NCI-H1930 (cell line): ENCODE measurements at places on chromosomes 7 and 10.

- no peak for DNase-seq
Measured at GRCh38 chr10:49279015-49279880, 19.7 kb upstream of the C10orf71 start.

DNA sequence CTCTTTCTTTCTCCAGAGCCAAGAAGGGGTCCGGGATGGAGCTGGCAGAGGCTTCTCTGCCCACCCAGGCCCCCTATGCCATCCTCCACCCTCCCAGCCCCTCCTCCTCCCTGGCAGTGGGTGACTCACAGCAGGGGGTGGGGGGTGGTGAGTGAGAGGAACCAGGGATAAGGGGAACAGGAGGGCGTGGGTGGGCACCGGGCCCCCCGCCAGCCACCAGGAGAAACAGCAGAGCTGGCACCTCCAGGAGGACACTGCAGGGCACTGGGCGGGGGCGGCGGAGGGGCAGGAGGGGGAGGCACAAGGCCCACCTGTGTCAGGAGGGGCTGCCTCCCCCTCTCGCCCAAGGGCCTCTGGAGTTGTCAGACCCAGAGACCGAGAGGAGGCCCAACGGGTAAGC lies 56.0 kb downstream of the CAMK2B start:
- no peak for DNase-seq

DNA sequence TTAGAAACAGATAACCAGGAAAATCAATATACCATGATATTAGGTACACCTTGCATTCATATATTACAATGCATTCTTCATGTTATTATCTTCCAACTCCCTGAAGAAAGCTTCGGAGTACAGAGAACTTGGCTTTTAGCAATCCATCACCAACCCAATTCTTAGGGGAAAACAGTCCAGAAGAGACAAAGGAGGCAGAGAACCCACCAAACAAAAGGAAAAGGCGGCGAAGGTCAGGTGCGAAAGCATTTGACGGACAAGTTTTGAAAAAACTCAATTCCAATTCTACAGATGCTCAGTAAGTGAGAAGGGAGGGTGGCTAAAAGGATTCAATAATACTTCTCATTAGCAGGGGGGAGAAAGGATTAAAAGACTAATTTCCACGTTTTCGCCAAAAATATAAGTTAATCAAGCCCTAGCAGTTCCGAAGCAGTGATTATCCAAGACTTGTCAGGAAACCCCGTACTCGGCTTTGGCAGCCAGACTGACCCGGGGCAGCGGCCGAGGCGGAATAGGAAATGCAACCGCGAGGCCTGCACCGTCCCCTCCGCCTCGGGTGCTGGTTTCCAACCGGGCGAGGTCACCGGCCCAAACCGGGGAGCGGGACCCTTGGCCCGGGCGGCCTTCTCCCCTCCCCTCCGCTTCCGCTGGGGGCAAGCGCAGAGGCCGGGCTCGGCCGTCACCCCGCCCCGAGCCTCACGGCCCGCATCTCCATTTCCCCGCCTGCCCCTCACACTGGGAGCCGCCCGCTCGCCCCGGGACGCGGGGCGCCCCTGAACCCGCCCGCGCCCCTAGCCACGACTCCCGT lies 747 bp downstream of the GDI2 start:
- DNase-seq, result no peak

GRCh38 chr7:73828107-73828803 lies 2.5 kb upstream of the CLDN4 start:
- DNase-seq, result peak; percentile 26

- peak; percentile 50 for DNase-seq
Measured at GRCh38 chr10:77641788-77642397, 4.3 kb upstream of the KCNMA1 start.

GRCh38 chr7:29484280-29484679 lies 79.4 kb upstream of the PRR15 start:
- DNase-seq, result no peak

DNA sequence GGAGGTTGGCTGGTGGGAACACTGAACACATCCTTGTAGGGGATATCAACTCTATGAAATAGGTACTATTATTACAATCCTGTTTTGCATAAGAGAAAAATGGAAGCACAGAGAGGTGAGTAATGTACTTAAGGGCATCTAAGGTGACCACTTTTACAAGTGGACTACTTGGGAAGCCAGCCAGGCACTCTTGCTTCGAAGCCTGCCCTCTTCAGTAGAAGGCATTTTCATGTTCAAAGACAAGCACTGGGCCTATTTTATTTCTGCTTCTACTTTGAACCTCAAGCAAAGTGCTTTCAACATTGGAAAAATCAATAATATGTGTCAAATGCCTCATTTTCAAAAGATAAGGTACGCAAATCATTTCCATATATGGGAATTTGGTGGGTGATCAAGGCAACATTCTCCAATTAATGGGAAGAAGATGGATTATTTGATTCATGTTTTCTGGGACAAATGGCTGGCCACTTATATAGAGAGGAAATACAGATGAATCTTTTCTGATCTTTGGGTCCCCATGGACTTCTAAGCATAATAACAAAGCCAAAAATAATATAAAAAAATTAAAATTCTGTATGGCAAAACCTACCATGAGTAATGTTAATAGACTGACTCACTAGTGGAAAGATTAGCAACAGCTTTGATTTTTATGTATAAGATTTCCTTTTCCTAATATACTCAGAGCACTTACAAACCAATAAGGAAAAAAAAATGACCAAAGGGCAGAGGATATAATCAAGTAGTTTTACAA lies 270.2 kb downstream of the FRMD4A start:
- no peak for DNase-seq

GRCh38 chr10:132377326-132377725 lies 19.7 kb upstream of the PWWP2B start:
- no peak for DNase-seq

DNA sequence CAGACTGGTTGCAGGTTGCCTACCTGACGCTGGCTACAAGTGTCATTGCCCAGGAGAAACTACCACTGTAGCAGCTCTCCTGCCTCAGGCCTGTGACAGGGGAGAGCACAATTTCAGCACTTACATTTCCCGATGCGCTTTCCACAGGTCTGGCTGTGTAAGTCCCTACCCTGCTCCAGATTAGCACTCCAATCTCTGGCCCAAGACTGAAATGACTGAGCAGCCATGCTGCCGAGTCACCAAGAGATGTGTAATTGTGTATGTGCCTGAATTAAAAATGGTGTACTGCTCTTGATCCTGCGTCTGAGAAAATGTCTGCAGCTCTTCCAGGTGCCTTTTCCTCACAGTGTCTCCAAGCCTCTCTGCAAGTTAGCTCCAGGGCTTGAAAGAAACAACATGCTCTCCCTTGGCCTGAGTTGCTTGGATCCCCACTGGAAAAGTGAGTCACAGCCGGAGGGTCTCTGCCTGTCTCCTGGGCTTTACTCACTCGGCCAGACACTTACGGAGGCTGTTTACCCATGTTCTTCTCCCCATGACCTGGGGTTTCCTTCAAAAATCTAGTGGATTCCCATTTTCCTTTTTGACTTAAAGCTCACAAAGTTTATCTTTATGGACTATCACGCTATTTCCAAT lies 1001.7 kb upstream of the KCND2 start:
- no peak for DNase-seq

DNA sequence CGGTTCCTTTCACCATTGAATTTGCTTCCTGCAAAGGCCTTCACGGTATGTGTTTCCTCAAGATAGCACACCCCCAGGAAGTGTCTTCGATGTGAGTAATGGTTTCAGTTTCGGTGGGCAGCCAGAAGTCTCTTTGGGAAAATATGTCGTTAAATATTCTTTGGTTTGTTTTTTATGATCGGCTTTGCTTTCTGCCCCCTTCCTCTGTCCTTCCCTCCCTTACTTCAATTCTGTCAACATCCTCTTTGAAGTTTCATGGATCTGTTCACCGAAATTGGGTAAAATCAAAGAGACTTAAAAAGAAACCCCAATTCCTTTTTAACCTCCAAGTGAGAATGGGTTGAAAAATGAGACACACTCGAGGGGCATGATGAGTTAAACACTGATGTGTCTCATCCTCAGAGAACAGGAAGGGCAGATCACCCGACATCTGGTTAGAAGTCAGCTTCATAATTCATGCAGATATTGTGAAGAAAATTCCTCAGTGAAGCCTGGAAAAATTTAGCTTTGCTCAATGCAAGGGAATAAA lies 170.8 kb upstream of the HABP2 start:
- DNase-seq, result no peak

GRCh38 chr10:82251222-82251906 lies 376.4 kb downstream of the NRG3 start:
- DNase-seq, result no peak

- no peak for DNase-seq
Measured at GRCh38 chr7:106520962-106521514, 139.9 kb downstream of the CCDC71L start.

GRCh38 chr7:159250471-159250870 lies 105.8 kb upstream of the VIPR2 start:
- no peak for DNase-seq

DNA sequence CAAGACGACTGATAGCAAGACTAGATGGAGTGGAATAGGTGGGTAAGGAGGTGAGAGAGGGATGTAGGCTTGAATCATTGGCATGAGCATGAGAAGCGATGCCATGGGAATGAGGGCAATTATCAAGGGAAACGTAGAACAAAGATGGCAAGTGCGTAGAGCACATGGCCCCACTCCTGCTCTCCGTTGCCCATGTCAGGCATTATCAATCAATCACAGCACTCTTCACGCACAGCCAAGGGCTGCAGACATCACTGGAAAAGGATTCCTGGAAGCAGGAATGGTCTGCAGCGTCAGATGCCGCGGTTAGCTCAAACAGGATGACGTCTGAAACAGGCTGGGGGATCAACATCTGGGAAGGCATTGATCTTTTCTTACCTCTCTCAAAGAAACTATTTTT lies 25.6 kb upstream of the GALNTL5 start:
- no peak for DNase-seq

DNA sequence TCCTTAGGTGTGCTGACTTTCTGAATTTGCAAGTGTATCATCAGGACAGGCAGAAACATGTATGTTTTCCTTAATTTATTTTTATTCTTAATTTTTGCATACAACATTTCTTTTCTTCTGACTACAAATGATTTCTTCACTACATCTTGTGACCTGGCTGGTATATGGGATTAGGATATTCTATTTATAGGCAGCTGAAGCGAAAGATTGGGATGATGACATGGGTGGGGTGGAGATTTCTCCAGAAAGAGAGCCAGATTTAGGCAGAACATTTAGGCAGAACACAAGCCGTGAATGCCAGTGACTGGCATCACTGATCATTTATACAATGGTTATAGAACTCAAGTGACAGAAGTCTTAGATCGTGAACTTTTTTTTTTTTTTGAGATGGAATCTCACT lies 256.7 kb downstream of the KLF6 start:
- no peak for DNase-seq

- no peak for DNase-seq
Measured at GRCh38 chr10:61321041-61321857, 131.9 kb downstream of the TMEM26 start.

DNA sequence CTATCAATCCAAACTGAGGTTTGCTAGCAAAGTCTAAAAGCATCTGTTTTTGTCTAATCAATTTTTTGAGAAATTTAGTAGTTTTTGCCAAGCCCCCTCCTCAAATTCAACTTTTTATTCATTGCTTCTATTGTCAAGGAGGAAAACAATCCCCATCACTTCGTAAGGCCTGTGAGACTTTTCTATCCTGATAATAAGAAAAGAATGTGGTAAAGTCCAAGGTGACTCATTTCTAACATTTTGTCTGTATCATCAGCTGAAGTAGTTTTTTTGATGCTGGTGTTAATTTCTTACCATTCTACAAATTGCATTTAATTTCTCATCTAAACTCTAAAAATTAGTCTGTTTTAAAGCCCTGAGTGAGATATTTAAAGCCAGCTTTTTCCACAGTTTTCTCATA lies 11.7 kb downstream of the ANK3 start:
- DNase-seq, result no peak

GRCh38 chr7:37683246-37684120 lies at the start of gene GPR141:
TSS of gene GPR141 (plus strand) at chr7:37683766. CDS start at chr7:37740394, 56,628 bp downstream.
- DNase-seq, result no peak

DNA sequence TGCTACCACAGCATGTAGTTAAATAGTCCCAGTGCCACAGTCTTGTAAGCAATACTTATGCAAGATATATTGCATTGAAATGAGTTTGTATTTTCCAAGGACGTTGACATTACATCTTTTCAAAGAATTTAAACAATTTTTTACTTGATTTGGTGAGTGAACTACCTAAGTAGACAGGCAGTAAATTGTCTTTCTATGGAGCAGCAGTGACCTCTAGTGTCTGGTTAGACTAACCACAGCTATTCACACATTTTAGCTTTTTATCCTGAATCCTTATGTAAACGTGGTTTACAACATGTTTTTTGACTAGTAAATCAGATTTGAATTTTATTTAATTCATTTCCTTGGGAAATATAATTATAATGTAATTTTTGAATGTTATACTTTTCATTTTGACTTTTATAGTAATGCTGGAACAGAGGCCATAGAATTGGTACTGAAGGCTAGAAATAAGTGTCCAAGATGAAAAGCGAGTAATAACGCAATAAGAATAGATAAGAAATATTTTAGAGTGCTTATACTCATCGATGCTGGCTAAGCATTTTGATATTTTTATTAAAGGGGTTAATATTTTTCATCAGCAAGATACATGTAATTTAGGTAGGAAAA lies 5.6 kb downstream of the LRRTM3 start:
- DNase-seq, result peak; percentile 19

GRCh38 chr10:130745821-130746220 lies 565.7 kb downstream of the TCERG1L start:
- DNase-seq, result no peak

DNA sequence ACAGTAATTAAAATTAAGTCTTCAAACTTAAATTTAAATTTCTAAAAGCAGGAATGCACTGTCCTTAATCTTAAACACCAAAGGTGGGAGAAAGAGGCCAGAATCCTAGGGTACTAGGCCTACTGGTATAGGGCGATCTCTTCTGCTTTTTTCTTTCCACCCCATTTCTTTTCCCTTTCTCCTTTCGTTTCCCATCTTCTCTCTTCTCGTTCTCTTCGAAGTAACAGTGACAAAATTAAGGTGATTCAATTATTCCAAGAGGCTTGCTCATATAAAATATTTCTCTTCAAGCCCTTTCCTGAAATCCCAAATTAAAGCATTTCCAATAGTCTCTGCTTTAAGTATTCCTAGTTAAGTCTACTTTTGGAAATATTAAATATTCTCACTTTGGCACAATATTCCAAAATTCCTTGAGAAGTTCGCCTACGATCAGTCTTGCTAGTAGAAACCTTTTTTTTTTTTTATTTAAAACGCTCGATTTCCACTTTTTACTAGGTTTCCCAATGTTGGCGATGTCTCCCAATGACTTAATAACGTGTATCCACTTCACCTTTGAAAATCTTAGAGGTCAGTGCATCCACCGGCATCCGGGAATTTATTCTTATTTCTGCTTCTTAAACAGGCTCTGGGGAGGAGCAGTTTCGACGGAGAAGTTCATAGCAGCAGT lies 765 bp upstream of the LCOR start:
- no peak for DNase-seq

GRCh38 chr10:98855403-98856189 lies 380.1 kb downstream of the HPSE2 start:
- DNase-seq, result no peak

DNA sequence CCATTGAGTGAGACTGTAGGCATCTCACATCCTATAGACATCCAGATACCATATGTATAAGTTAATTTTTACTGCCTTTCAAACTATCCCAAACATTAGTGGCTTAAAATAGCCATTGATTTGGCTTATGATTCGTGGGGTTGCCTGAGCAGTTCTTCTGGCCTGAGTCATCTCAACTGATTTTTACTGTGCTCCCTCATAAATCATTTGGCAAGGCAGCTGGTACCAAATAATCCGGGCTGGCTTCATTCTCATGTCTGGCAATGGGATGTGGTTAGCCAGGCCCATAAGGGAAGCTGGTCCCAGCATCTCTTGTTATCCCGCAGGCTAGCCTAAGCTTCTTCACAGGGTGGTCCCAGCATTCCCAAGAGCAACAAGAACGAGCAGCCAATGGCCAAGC lies 6.7 kb upstream of the LRGUK start:
- no peak for DNase-seq
